NCI-H187 (cell line): ENCODE measurements at places on chromosomes 16 and 17.

DNA sequence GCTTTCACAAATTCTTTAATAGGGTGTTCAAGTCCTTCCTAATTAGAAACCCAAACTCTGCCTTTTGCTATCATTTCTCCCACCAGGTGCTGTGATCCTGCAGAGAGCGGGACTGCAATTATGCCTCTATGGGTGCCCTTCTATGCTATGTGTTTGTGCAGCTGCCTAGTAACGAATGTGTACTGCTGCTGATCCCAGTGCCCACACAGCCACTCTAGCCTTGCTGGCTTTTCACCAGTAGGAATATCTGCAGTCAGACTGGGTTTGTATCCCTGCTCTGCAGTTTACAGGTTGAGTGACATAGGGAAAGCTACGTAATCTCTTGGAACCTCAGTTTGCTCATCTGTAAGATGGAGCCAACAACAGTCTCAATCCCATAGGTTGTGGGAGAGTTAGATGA lies 179.6 kb upstream of the IRX3 start:
- DNase-seq, result no peak

- no peak for DNase-seq
These were observed 8.6 kb upstream of the KDM6B start for GRCh38 chr17:7825206-7825990.

DNA sequence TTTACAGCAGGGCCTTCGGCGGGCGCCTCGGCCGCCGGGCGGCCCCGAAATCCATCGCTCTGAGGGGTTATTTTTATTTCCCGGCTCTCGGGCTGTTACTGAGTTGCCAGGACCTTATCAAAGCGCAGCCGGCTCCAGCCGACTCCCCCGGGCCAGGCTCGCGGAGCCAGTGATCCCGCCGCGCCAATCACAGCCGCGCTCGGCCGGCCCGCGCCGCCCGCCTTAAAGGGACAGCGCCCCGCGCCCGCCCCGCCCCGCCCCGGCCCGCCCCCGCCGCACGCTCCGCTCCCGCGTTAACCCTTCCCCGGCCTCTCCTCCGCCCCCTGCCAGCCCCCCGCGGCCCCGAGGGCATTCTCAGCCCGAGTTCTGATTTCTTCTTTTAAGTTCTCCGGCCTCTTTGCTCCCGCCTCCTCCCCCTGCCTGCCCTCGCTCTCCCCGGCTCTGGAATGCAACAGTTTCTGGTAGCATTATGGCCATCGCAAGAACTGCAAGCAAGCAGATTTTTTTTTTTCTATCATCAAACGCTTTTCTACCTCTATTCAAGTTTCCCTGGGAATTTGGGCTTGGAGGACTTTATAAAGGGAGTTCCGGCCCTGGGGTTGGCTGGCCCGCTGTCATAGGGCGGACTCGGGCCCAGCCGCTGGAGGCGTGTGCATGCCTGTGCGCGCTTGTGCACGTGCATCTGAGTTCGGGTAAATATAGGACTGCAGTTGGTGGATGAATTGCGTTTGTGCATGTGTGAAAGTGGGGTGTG lies at the start of gene AXIN2:
TSS of gene AXIN2 (minus strand) at position 197 of the 754 bp plus-strand sequence. CDS start 3,028 bp downstream, outside the sequence.
- no peak for DNase-seq

GRCh38 chr17:61863801-61864126 lies 436 bp upstream of the BRIP1 start:
- DNase-seq, result no peak

- DNase-seq, result no peak
These were observed 10.9 kb downstream of the RAD51C start for GRCh38 chr17:58703137-58703915.

- DNase-seq, result peak; percentile 45
These were observed 43.0 kb upstream of the TANGO6 start for GRCh38 chr16:68800257-68800875.

DNA sequence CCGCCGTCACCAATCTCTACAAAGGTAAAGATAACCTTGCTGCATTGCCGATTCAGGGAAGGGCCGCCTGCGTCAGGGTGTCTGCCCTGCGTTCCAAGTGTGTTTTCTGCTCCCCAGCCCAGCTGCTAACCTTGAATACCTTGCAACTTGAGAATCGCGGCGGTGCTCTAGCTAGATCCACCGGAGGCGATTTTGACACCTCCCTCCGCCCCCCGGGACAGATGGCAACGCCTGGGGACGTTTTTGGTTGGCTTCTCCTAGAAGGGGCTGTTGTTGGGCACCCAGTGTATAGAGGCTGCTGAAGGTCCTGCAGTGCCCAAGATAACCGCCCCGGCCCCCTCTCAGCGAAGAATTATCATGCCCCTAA lies 1.5 kb downstream of the HAPSTR1 start:
- DNase-seq, result peak; percentile 9

DNA sequence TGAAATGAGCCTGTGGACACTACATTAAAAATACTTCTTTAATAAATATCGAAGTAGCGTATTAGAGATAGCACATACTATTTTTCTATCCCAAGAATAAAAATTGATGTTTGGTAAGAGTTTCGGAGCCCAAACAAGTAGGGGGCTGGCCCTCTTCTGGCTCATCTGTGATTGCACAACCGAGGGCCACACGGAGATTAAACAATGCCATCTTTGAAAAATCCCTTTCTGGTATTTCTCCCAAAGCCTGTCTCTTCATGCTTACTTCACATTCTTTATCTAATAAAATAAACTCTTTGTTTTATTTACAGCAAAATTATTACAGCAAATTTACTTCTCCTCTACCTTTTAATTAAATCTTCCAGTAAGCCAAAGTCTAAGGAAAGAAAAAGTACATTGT lies 9.6 kb upstream of the MYH11 start:
- no peak for DNase-seq

DNA sequence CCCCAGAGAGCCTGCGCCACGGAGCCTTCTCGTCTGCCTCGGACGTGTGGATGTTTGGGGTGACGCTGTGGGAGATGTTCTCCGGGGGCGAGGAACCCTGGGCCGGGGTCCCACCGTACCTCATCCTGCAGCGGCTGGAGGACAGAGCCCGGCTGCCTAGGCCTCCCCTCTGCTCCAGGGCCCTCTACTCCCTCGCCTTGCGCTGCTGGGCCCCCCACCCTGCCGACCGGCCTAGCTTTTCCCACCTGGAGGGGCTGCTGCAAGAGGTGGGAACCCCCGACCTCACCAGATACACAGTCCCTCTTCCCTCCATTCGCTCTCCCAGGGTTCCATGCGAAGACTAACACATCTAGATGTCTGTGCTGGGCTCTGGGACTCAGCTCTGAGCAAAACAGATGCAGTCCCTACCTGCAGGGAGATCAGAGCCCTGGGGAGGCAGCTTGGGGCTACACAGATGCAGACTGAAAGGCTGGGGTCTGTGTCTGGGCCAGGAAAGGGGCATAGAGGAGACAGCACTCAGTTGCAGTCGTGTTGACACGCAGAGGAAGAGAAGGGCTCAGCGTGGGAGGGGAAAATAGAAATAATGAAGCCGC lies 3.7 kb downstream of the TNK1 start:
- no peak for DNase-seq

GRCh38 chr16:66121466-66121865 lies 245.0 kb upstream of the CDH5 start:
- no peak for DNase-seq

- DNase-seq, result no peak
These were observed 18.9 kb downstream of the ACSF3 start for GRCh38 chr16:89112377-89113151.

DNA sequence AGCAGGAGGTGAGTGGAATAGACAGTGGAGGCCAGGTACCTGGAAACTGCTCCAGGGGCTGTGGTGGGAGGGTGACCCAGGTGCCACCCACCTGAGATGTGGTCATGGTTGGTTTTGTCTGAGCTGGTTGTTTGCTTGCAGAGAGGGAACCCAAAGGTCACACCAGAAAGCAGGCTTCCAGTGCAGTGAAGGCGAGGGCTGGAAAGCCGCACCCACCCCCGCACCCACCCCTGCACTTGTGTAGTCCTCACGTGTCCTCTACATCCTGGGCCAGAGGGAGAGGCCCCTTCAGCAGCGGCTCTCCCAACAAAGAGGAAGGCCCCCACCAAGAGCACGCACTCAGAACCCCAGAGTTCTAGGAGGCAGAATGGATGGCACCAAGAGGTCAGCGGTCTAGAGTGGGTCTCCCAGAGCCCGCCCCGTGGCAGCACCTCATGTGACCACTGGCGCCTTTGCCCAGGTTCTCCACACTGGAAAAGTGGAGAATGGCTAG lies 92.6 kb upstream of the CBX4 start:
- no peak for DNase-seq

DNA sequence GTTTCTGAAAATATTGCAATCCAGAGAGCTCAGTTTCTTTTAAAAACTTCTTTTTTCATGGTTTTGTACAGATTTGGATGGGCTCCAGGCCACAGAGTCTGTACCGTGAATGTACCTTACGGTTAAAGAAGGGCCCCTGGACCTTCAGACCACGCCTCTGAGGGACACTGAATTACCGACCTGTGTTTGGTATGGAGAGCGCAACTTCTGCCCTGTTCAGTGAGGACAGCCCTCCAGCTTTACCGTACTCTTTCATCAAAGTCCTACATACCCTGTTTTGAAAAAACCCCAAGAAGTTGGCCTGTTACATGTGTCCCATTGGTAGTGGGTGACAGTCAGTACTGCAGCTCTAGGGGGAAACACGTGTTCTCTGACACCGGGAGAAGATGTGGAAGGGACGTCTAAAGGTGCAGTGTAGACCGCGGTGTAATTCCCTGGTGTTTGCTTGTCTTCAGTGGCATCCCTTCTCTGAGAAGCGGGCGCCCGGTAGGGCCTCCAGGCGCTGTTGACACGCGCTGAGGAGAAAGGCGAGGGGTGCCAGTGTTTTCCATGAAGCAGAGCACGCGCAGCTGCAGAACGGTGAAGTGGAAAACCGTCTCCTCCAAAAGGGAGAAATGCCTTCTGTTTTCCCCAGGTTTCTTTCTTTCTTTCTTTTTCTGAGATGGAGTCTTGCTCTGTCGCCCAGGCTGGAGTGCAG lies 6.2 kb downstream of the PGS1 start:
- DNase-seq, result no peak

- DNase-seq, result no peak
These were observed 138.6 kb upstream of the SDK2 start for GRCh38 chr17:73782641-73783381.

GRCh38 chr17:82348866-82349265 lies 10.2 kb upstream of the TEX19 start:
- no peak for DNase-seq

GRCh38 chr17:55659661-55660060 lies 63.0 kb downstream of the TMEM100 start:
- no peak for DNase-seq

DNA sequence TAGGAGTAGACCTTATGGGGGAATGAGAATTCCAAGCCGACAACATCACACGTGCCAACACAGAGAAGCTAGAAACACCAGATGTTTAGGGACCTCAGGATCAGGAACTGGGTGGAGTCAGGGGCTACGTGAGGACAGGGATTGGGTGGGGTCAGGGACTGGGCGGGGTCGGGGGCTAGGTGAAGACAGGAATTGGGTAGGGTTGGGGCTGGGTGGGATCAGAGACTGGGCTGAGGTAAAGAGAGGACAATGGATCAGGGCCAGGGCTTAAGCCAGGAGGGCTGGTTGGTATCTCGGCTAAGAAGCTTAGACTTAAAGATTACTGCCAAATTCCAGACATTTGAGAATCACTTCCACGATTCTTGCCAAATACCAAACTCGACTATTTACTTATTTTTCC lies 11.6 kb downstream of the TEKT5 start:
- no peak for DNase-seq

- no peak for DNase-seq
These were observed 26.0 kb upstream of the PRKCA start for GRCh38 chr17:66276328-66276937.

DNA sequence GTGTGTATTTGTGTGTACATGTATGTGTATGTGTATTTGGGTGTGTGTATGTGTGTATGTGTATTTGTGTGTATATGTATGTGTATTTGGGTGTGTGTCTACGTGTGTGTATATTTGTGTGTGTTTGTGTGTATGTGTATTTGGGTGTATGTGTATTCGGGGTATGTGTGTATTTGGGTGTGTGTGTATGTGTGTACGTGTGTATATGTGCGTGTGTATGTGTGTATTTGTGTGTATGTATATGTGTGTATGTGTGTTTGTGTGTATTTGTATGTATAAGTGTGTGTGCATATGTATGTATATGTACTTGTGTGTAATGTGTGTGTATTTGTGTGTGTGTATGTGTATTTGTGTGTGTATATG lies 62.0 kb downstream of the HAPSTR1 start:
- no peak for DNase-seq

GRCh38 chr17:50835301-50836234 lies at the start of gene WFIKKN2:
WFIKKN2 (plus strand) TSS chr17:50835586; CDS start chr17:50835938, 352 bp downstream.
- no peak for DNase-seq

GRCh38 chr17:63265526-63265925 lies 180.6 kb downstream of the CYB561 start:
- DNase-seq, result no peak

- no peak for DNase-seq
These were observed 68.2 kb upstream of the XYLT1 start for GRCh38 chr16:17538927-17539326.

DNA sequence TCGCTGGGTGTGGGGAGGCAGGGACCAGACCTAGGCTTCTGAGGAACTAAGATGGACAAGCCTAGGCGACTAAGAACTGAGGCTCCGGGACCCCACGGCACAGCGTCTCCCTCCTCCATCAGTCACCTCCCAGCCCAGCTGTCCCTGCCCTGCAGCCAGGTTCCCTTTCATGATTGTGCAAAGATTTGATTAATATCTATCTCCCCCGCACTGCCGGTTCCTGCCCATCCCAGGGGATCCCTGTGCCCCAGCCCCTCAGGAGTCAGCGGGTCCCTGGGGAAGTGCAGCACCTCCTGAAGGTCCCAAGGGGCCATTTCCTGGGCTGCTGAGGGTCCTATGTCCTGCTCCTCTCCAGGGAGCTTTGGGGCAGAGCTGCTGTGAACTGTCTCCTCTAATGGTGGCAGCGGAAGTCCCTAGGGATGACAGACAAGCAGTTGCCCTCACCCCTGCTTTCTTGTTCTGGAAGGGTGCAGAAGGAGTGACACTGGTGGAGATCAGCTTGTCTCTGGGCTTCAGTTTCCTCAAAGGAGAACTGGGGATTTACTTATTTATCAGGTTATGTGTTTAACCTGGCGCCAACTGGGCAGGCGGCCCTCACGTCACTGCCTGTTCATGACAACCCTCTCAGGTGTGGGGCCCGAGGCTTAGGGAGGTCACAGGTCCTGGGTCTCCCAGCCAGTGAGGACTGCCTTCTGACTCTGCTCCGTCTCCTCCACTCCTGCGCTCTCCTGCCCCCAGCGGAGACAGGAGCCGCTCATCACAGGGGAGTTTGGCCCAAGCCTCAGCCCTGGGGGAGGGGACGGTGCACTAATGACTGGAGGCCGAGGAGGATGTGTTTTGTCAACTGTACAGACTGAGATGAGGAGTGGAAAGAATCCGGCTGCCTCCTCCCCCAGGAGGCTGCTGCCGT lies 1.9 kb upstream of the C16orf74 start:
- no peak for DNase-seq

GRCh38 chr16:26740771-26741170 lies 326.0 kb upstream of the C16orf82 start:
- DNase-seq, result peak; percentile 0
